Esophagus muscularis mucosa (tissue), 4 donors: ENCODE measurements at places on chromosomes 4 and X. TPM values are rescaled to one million over a fixed set of nuclear protein-coding genes. Genes with fewer than 3 reads are reported as not detected.

DNA sequence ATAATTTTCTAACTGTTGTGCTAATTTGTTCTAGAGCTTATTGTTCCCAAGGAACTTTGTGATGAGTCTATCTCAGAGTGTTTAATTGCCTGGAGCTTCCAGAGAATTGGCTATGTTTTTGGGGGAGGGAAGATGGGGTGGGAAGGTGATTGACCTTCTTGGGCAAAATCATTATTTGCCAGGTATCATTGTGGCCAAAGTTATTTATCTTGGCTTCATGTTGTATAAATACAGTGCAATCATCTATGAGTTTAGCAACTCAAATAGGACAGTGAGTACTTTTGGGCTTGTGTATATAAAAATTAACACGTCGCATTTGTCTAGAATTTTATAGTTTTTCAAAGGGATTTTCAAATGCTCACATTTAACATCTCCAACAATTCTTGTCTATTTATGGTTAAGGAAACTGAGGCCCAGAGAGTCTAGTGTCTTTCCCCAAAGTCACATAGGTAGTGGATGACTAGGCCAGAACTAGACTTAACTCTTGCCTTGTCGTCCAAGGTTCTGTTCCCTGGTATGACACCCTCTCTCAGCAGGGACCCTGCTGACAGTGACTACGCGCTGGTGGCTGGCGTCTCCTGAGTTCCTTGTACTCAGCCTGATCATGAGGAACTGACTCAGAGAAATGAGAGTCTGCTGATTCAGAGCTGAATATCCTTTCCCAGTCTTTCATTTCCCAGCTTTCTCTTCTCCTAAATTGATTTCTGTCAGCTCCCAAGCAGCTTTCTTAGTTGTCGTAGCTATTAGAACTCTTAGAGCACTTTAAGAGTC, 27.7 kb downstream of the FNIP2 start:
- DNase-seq: no peak

The DCAF4L1 gene
- 0.17 TPM for total RNA-seq

The STPG2 gene
- 0.17 TPM for total RNA-seq

- DNase-seq: peak; percentile 94
Measured at GRCh38 chr4:88823058-88823919, 125.7 kb upstream of the NAP1L5 start.

DNA sequence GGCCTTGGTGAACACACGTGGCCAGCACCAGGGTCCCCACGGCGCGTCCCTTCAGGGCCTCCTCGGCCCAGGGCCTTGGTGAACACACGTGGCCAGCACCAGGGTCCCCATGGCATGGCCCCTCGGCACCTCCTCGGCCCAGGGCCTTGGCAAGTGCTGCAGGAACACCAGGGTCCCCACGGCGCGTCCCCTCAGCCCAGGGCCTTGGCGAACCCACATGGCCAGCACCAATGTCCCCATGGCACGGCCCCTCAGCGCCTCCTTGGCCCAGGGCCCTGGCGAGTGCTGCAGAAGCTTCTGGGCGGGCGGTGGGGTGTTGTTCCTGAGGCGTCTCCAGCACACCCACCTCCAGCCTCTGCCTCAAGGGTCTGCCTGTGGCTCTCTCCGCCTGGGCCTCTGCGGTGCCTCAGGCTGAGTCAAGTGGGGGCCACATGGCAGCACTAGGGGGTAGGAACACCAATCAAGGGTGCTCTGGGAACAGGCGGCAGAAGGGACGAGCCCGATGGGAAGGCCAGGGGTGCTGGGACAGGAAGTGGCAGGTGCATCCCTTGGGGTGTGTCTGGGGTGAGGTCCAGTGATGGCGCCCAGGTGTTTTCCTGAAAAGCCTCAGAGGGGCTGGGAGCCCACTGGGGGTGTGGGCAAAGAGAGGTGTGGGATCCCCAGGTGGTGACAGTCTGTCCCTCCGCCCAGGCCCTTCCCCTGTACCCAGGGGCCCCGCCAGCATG, 41.8 kb upstream of the CPLX1 start:
- DNase-seq: no peak

GRCh38 chr4:45345558-45345957, 619.2 kb upstream of the GNPDA2 start:
- no peak for DNase-seq

GRCh38 chr4:88967883-88968331, 89.1 kb downstream of the FAM13A start:
- no peak for DNase-seq

The STATH gene
- total RNA-seq: not detected
